CD4-positive, alpha-beta T cell treated with Interleukin-17A for 1 hour (primary cell): ENCODE measurements at places on chromosomes 16 and 17.

- DNase-seq: no peak
Measured at GRCh38 chr17:73341350-73342049, 29.7 kb upstream of the CDC42EP4 start.

- peak; percentile 29 for DNase-seq
Measured at GRCh38 chr17:33233811-33234177, 59.3 kb downstream of the ASIC2 start.

GRCh38 chr16:84916850-84917249, 94.5 kb downstream of the ZDHHC7 start:
- DNase-seq: no peak

DNA sequence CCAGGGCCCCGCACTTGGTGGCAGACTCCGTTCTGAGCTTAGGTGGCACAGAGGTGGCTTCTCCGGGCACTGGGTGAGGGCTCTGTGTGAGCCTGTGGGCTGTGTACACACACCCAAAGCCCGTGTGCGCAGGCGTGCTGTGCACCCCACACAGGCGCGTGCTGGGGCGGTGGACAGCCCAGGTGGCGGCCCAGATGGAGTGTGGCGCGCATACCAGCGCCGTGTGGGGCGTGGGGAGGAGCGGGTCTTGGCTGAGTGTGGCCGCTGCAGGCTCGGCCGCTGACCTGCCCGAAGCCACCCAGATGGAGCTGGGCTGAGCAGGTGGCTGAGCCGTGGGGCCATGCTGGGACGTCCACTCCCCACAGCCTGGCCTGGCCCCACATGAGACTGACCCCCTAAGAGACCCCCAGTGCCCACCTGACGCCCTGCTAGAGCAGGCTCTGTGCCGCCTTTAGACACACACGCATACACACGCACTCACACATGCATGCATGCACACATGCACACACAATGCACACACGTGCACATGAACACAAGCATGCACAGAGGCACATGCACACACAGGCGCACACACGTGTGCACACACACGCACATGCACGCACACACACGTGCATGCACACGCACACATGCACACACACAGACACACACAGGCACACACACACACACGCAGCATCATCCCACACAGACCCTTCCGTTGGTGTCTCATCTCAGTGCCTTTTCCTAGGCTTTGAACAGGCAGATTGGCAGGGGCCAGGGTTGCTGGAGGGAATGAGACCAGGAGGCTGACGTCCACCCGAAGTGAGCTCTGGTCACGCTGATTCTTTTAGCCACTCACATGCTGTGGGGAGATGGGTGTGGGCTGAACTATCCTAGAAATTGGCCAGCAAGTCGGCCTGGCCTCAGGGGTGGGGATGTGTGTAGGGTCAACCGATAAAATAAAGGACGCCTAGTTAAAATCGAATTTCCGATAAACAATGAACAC, 2.1 kb downstream of the PRR35 start:
- DNase-seq: no peak

GRCh38 chr16:67040906-67041305, 12.0 kb downstream of the CBFB start:
- DNase-seq: no peak

DNA sequence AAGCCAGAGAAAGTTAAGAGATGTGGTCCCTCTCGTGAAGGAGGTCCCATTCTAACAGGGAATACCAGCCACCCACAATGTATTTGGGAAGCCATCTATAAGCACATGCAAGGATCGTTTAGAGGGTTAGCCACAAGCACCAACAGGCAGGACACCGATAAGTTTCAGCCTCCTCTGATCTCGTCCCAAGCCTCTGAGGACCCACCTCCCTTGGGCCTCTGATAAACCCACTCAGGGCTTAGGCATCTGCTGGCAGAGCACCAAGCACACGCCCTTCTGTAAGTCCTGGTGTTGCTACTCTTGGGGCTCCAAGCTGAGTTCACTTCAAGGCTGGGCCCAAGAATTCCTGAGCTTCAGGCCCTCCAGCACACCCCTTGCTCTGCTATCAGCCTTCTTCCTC, 5.4 kb upstream of the PNPO start:
- no peak for DNase-seq
